Activated naive CD4-positive, alpha-beta T cell treated with anti-CD3 and anti-CD28 coated beads, Interleukin-2, amount 10 ng/mL, durations not matched to agents 7 days and 5 days (primary cell): ENCODE measurements at places on chromosomes 2 and 18.

GRCh38 chr2:230127195-230127594 lies 58.5 kb upstream of the SLC16A14 start:
- DNase-seq: no peak

- no peak for DNase-seq
Observed at GRCh38 chr18:58299936-58300335, 255.9 kb downstream of the NEDD4L start.

- no peak for DNase-seq
Observed at GRCh38 chr2:74345272-74345943, 2.2 kb upstream of the SLC4A5 start.

DNA sequence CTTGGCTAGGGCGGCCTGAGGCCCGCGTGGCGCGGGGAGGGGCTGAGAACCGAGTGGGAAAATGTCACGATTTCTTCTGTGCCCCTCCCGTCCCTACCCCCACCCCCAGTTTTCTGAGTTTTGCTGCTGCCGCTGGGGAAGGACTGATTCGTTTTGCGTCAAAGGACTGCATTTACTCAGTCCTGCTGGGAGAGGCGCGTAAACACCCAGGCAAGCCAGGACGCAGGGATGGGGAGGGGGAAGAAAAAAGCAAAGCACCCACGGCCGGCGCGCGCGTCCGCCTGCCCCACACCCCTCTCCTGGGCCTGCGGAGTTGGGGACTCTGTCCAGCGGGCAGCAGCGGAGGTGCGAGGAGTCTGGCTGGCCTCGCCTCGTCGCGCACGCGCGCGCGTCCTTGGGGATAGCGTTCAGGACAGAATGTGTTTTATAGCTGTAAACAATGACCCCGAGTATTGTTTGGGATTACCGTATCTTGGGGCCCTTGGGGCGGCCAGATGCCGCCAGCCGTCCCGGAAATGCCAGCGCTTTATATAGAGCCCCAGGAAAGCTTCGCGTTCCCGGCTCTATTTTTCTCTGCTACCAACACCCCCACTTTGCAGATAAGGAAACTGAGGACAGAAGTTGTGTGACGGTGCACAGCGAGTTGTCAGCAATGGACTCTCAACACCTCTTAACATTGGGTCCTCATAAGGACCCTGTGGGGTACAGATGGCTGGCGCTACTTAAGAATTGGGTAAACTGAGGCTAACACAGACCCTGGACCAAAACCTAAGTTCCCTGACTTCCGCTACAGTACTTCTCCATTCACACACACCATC lies 1.7 kb upstream of the FOSL2 start:
- DNase-seq: no peak

- no peak for DNase-seq
Observed at GRCh38 chr2:57959390-57959789, 87.2 kb upstream of the VRK2 start.

DNA sequence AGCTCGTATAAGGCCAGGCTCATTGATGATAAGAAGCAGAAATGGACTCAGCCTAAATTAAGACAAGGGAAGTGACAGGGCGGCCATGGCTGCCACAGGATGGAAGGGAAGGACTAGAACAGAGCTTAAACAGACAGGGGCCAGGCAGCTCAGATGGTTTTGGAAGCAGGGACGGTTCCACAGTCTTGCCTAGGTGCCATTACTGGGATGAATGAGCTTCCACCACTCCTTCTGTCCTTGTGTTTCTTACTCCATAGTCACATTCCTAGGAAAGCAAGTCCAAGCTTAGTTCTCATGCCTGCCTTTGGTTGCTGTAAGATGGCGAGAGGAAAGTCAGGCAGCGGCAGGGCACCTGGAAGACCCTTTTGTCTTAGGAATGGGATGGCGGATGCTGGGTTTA lies 11.9 kb downstream of the GNLY start:
- DNase-seq: no peak

- no peak for DNase-seq
Observed at GRCh38 chr2:3604207-3604877, 9.4 kb downstream of the COLEC11 start.

DNA sequence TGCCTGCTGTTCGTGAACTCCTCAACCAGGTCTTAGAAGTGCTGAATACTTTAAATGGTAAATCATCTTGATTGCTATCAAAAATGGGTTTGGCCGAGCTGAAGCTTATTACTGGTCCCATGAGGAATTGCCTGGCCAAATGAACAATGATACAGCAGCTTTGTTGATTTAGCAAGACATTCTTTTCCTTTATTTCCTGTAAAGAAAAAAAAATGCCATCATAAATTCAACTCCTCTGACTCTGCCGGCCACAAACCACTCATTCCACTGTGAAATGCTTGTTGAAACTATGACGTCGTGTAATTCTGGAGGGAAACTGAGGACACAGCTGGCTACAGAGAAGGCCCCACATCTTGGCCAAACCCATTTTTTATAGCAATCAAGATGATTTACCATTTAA lies 74.2 kb upstream of the ID2 start:
- DNase-seq: no peak

DNA sequence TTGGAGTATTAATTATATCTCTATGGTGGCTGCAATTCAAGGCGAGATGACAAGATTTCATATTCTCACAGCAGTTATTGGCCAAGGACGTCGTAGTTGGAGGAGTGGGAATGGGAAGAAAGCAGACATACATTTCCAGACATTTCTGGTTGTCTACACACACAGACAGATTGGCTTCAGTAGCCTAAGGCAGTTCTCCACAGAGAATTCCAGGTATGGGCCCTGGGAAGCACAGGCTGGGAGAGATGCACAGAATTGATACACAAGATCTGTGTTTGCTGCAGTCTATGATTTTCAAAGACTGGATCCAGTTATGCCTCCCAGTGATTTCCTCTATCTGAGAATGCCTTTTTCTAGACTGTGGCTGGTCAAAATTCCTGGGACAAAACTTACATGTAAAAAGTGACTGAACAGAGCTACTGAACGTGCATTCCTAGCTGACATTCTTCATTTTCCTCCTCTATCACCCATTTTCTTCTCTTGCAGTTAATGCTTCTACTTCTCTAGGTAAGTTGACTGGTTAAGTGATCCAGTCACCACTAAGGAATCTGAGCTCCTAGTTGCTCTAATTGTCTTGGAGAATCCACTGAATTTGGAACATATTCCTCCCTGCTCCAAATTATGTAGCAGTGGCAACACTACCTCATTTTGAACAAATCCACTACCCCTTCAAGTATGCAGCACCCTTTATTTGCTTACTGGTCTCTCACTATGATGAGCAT lies 386.7 kb upstream of the CDH7 start:
- DNase-seq: no peak

DNA sequence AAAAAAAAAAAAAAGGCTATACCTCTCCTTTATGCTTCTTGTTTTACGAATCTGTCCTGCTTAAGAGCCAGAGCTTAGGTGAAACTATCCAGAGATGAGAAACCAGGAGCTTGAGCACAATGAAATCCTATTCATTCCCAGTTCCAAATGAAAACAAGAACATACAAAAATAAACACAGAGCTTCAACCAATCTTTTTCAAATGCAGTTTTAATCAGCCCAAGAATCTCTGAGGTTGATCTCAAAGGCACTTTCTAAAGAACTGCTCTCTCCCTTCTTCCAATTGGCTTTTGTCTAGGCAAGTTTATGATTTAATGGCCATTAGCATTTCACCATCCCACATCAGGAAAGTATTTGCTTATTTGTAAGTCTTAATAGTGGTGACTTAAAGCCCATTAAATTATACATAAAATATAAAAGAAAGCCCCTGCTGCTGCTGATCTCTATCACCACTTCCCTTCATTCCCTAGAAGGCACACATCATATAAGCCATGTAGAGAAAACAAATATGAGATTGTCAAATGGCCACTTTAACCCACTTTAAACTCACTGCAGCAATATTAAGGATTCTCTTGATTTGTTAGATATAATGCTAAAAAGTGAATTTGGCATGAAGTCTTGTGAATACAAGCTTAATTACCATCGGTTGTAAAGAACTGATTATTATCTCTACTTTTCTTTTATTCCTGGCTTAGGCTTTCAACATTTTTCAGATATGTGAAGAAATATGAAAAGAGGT lies 29.3 kb upstream of the SCN9A start:
- DNase-seq: no peak

GRCh38 chr2:207662203-207662602 lies 37.0 kb upstream of the METTL21A start:
- DNase-seq: no peak

DNA sequence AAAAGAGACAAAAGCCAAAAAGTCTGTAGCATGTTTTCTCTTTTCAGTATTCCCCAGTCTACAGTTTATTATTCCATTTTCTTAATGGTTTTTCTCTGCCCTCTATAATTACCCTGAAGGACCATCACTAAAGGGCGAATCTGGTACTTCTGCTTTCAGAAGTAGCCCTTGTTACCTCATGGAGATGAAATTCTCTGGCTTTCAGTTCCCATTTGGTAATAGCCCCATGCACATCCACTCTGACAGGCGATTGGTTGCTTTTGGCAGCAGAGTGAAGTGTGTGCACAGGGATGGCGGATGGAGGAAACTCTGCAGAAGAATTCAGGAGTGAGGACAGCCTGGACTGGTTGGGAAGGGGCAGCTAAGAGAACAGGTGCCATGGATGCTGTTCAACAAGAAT lies 66.3 kb upstream of the NABP1 start:
- DNase-seq: no peak

DNA sequence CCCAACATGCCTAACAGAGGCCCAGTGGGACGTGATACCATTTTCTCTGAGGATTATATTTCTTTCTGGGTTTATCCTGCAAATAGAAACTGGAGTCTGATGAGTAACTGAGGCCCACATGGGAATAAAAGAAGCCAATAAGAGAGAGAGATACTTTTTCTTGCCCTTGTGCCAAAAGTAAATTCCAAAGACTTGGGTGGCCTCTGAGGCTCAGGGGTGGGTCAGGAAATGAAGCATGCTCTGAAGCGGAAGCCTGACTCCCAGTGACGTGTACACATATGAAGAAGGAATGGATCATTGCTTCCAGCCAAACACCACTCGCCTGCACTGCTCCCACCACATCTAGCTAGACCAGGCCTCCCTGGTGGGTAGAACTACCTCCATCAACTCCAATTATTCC lies 273.6 kb upstream of the NCKAP5 start:
- no peak for DNase-seq

DNA sequence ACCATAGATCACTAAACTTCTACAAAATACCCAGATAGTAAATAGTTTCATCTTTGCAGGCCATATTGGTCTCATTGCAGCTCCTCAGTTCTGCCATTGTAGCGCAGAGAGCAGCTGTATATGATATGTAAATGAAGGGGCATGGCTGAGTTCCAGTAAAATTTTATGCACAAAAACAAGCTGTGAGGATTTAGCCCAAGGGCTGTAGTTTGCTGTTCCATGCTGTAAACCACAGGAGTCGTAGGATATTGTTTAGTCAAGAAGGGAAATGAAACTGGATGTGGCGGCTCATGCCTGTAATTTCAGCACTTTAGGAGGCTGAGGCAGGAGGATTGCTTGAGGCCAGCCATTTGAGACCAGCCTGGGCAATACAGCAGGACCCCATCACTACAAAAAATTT lies 83.0 kb downstream of the MGAT5 start:
- DNase-seq: no peak

DNA sequence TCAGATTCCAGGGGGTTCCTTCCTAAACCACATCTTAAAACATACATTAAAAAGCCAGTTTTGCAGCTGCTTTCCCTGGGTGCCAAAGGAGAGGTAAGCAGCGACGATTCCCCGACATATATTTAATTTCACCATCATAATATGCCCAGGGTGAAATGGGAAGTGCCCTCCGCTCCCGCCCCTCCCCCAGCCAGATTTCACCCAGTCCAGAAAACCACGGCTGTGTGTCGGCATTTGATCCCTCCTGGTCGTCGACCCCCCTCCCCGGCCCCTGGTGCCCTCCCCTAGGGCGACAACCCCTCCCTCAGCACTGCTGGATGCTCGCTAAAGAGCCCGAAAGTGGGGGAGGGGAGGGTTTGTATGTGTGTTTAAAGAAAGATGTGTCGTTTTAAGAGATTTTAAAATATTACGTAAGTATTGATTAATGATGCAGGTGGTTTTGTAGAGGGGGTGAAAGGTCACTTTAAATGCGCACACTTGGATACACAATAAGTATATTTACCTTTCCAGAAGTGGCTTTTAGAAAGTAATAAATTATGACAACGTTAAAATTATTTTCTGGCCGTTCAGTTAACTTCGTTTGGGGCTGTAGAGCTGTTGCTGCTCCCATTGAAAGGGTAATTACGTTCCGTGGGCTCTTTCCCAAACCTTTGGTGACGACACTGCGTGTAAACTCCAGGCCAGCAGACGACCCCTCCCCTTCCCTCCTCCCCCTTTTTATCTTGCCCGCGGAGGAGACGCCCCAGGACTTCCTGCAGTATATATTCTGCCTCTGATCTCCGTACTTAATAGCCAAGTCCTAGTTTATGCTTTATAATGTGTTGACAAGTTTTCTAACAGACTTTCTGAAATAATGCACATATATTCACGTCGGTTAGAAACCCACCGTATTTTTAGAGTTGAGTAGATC lies 3.4 kb upstream of the BCL11A start:
- no peak for DNase-seq

GRCh38 chr2:129747500-129748125 lies 231.9 kb upstream of the RAB6C start:
- no peak for DNase-seq

- DNase-seq: no peak
Observed at GRCh38 chr2:182103526-182103925, 117.9 kb downstream of the PPP1R1C start.

DNA sequence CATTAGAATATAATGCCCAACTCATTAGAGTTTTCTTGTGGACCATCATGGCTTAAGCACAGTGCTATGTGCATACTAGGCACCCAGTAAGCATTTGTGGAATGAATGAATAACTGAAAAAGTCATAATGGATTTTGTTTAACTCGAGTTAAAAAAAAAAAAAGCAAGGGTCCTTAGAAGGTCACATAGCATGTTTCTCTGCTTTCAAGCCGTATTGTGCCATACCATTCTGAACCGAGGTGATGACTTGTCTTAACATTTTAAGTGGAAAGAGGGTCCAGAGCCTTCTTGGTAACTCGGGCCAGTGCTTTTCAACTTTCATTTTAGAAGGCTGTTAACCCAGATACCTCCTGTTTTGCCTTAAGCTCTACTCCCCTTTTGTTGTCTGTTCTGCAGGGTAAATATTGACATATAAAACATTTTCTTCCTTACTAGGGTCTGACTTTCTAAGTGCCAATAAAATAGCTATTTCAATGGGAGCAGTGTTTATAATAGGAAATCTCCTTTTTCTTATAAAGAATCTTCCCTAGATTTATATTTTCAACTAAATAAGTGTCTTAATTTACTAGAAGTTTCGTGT lies 787 bp upstream of the ADGRF3 start:
- DNase-seq: no peak

DNA sequence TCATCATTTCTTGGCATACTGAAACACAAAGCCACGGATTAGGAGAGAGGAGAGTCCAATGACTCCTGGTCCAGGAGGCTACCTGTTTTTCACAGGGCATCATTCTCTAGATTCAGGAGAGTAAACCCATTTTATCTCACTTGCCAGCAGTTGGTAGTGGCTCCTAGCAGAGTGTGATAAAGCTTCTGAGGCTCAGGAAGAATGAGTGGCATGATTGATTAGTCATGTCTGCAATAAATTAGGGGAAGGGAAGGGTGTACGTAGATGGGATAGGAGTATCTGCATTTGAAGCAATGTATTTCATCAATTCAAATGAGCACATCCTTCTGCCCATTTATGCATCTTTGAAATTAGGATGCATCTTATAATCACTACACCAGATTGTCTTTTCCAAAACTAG lies 31.1 kb upstream of the PNO1 start:
- no peak for DNase-seq
